ENCODE measurements at places on chromosomes 7 and 10.
A peak's percentile ranks its signal among the peaks of the same experiment; 100 is the strongest.

GRCh38 chr10:104640339-104641186 is 527 bp upstream of the SORCS3 start:
- DNase-seq, result no peak

- DNase-seq, result no peak
These were observed 18.8 kb downstream of the BMPR1A start for GRCh38 chr10:86775056-86775869.

DNA sequence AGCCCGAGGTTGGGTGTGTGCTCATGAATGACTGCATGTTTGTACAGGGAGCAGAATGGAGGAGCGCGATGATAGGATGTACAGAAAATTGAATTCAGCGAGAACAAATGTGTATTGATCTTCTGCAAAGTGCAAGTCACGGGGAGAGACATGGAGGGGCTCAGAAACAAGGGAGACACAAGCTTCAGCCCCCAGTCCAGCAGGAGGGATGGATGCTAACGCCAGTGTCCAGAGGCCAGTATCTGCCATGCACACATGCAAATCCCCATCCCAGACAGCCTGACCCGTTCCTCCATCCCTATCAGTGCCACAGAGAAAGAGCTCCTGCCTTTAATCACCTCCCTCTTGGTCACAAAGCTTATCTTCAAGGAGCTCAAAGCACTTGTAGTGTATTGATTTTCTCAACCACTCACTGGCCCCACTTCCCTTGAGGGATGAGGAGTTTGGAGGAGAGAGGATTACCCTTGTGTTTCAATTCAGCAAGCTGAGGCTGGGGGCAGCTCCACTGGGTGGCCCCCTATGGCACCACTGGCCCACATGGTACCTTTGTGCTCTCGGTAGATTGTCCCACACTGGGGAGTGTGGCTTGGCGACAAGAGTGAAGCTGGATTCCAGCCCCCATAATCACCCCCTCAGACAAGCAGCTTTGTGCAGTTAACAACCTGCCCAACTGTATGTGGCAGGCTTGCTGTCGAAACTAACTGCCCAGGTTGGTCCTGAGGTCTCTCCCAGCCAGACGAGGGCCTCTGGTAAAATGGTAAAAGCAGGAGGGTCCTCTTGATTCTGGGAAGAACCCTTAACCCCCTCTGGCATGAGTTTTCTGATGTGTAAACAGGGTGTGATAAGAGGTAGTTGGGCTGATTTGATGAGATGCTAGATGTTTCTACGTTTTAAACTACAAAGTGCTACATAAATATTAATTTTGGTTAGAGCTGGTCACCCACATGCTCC is 151.6 kb upstream of the UNC5B start:
- DNase-seq, result no peak

- DNase-seq, result no peak
These were observed 36.7 kb downstream of the GOT1 start for GRCh38 chr10:99393683-99394082.

- peak; percentile 65 for DNase-seq
These were observed 97.7 kb upstream of the FGFR2 start for GRCh38 chr10:121695731-121696464.

DNA sequence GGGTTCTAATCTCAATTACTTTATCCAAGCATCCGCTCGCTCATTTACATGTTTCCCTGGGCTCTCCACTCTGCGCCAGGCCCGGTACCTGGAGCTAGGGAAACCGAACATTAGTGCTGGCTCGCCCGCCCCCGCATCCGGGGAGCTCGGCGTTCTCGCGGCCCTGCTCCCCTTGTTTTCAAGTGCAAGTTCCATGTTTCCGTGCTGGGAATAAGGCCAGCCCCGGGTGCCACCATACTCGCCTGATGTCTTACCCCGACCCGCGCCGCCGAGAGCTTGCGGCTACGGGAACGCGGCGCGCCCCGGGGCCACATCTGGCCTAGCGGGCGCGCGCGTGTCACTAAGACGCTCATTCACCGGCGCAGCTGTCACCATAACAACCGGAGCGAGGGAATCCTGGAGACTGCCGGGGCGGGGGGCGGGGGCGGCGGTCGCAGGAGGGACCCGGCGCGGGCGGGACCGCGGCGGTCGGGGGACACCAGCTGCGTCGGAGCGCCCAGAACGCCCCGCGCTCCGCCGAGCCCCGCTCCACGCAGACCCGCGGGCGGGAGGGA is at the start of gene NEURL1:
TSS of gene NEURL1 (plus strand) at position 344 of the 554 bp plus-strand sequence. CDS start 683 bp downstream, outside the sequence.
- peak; percentile 62 for DNase-seq

DNA sequence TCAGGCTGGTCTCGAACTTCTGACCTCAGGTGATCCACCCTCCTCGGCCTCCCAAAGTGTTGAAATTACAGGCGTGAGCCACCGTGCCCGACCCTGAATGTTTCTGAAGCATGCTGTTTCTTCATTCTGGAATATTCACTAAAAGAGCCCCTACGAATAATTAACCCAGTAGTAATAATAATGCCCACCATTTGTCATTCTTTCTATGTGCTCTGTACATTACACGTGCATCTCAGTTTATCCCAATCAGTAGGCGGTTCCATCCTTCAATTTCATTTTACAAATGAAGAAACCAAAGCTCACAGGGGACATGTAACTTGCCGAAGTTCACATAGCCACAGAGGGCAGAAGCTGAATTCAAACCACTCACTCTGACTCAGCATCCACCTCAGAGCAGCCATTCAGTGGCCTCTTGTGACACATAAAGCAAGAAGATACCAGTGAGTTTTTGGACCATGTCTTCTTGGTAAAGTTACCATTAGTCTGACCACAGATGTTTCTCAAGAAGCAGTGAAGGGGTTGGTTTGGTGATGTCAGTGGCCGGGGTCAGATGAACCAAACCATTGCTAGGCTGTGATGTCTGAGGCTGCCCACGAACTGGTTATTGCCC is 71.9 kb upstream of the DUSP5 start:
- DNase-seq, result no peak

GRCh38 chr7:116518961-116519360 is 5.9 kb upstream of the CAV1 start:
- no peak for DNase-seq

GRCh38 chr7:158550394-158550700 is 37.3 kb downstream of the PTPRN2 start:
- DNase-seq, result no peak

DNA sequence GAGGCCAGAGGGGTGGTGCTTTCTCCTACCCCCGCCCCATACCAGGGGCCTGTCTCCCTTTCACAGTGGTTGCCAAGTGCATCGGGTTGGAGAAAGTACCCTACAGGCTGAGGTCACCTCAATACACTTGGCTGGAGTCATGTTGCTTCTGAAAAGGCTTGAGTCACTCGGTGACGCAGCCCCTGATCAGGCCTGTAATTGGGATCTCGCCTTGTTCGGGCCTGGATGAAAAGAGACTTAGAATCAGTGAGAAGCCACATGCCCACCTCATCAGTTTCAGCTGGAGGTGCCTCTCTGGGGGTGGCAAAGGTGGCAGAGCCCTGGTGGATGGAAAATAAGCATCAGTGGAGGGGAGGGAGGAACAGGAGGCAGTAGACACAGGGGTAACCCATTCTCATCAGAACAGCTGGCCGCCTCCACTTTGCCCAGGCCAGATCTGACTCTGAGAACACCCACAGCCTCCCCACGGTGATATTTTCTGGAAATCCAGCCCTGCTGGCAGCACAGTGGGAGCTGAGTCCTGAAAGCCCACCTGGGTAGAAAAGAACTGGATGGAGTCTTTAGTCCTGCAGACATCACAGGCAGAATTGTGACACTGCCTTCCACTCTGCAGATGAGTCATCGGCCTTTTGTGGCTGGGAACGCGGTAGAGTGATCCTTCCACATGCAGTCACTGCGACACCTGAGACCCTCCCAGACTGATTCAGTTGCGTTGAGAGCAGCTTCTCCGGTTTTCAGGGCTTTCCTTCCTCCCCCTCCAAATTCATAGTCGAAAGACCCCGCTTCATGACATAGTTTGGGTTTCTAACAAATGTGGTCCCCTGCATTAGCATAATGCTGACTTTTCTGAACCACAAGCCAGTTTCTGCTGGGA is 108.0 kb downstream of the GRK5 start:
- no peak for DNase-seq

- no peak for DNase-seq
These were observed 30.9 kb downstream of the NMT2 start for GRCh38 chr10:15137636-15138035.

DNA sequence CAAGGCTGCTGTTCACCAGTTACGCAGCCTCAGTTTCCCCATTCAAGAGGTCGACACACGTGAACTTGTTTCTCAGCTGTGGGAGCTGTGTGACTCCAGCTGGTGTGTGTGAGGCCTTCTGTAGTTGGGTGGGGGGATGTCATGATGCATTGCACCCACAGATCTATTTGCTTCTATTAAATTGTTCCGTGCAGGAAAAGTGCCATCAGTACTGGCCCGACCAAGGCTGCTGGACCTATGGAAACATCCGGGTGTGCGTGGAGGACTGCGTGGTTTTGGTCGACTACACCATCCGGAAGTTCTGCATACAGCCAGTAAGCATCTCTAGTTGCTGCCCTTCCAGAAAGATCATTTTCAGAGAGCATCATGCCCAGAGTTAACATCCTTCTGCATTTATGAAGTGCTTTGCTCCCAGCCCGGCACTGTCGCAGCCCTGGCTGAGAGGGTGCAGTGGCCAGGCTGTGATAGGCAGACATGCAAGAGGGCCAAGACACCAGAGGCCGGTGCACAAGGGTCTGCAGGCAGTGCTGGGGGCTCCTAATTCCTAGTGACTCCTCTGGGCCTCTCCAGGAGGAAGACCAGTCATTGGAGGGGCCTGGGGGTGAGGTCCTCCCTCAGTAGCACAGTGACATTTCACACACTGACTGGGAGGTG is 60.2 kb downstream of the MKI67 start:
- DNase-seq, result no peak

- DNase-seq, result no peak
These were observed 27.9 kb downstream of the MYPN start for GRCh38 chr10:68137171-68137570.

DNA sequence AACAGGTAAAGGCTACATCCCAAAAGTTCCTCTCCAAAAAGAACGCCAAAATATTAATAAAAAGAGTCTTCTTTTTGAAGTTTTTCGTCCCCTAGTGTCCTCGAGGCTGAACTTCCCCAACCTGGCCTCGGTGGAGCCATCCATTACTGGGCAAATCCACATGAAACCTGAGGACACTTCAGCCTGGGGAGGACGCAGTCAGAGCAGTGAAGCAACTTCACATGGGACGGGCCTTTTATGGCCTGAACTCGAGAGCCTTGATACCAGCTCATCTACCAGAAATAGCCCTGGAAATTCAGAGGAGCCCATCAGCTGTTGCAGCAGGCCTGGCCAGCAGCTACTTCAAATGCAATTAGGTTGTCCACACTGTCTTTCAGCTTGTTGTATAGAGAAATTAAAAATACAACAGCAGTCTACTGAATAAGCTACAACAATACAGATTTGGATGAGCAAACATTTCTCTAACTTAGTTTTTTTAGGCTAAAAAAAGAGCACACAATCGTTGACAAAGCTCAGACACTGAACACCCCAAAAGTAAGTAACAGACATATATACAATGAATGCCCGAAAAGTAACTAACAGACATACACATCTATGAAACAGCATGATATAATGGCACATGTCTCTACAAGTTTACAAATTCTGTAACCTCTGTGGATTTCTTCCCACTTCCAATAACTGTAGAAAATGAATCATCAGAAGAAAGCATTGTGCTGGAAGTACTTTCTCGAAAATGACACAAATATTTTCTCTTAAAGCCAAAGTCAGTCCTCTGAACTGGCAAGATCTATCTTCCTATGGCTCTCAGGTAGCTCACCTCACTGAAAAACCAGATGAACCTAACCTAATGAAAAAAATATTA is at the start of gene SVIL:
TSS of gene SVIL (minus strand) at position 208 of the 862 bp plus-strand sequence. CDS start 79,913 bp downstream, outside the sequence.
- DNase-seq, result no peak

- peak; percentile 91 for DNase-seq
These were observed 62.9 kb downstream of the REEP3 start for GRCh38 chr10:63583909-63584724.

- no peak for DNase-seq
These were observed 253.5 kb upstream of the LRGUK start for GRCh38 chr7:133873631-133874030.

- no peak for DNase-seq
These were observed 142.0 kb downstream of the ARID5B start for GRCh38 chr10:62043421-62044021.

DNA sequence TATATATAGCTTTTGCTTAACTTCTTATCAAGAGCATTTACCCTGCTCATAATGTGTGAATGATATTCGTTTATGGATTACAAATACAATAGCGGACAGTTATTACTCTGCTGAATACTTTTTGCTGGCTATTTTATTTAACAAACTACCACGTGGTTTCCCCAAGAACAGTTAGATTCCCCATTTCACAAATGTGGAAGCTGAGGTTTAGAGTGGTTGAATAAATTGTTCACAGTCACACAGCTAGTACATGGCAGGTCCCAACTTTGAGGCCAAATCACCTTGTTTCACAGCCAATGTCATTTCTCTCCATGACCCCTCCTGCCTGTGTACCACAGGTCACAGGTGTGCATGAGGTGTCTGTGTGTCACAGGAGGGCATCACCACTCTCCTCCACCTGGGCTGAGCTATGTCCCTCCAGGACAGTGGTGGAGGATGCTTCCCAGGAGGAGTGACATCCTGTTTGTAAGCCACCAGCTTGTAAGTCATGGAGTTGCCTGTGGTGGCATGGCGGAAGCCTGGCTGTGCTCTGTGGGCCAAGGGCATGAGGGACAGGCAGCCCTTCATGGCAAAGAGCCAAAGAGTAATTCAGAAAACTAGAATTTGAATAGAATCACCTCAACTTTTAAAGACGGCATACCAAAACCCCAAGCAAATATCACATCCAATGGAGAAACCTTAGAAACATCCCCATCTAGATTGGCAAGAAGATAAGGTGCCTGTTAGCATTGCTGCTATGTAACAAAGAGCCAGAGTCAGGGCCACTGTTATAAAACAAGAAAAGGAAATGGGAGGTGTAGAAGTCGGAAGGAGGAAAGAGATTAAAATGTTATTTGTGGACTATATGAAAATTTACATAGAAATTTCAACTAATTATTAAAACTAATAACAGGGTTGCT is 51.9 kb downstream of the AOC1 start:
- no peak for DNase-seq

- DNase-seq, result no peak
These were observed 521.4 kb upstream of the GHITM start for GRCh38 chr10:83617692-83618545.

DNA sequence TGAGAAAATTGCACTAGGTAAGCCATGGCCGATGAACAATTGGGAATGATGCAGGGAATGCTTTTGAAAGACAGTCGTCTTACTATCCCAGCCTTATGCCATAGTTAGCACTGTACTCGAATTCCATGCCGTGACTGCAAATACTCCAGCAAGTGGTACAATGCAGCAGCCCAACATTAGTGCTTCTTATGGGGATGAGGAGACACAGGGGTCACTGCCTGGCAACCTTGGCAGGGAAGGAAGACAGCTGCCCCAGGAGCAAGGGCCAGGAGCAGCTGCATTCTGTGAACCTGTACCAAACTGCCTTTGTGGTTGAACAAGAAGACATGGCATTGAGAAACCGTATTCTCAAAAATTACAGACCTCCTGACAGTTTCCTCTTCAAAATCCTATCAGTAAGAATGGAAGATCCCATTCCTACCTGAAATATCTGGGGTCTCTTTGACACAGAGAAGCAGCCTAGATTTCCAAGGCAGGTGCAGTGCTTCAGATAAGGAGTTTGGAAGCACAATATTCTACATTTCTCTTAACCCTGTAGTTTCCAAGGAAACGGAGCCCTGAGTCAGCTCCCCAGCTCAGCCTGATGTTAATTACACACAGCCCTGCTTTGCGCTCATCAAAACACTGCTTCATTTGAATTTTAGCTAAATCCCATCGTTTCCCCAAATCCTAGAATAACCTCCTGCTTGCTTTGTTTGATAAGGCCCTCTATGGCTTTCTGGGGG is 49.0 kb upstream of the FRMD4A start:
- no peak for DNase-seq

GRCh38 chr10:78292982-78293865 is 259.6 kb downstream of the RPS24 start:
- DNase-seq, result no peak
